Renal cortex interstitium (tissue), 15 donors: ENCODE measurements at places on chromosomes 13 and 19. TPM values are rescaled to one million over a fixed set of nuclear protein-coding genes. Genes with fewer than 3 reads are reported as not detected.

Gene HPN
- polyA plus RNA-seq, result 117 TPM

Gene PEX11G
- polyA plus RNA-seq, result 7.6 TPM

Gene MYADM
- 68.1 TPM for polyA plus RNA-seq

Gene RTBDN
- polyA plus RNA-seq, result 0.14 TPM
